ENCODE measurements at places on chromosomes 12 and 14.

DNA sequence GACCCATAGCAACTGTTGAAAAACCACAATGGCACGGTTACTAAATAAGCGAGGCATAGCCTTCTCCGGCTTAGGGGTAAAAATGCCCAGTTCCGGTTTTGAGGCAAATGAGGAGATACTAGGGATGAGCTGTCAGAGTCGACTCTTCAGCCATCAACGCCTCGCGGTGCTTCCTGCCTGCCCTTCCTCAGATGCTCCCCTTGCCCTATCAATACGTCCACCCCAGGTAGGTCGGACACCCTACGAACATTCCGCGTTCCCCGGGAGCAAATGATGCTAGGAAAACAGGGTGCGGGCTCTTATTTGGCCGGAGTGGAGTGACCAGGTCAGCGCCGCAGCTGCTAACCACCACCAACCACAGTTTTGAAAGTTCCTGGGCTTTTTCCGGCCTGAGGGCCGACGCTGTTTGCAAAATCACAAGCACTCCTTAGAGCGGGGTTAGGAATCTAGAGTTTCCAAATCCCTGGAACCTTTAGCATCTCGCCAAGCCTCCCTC is 1.2 kb downstream of the SRSF9 start:
- peak; percentile 7 for DNase-seq

DNA sequence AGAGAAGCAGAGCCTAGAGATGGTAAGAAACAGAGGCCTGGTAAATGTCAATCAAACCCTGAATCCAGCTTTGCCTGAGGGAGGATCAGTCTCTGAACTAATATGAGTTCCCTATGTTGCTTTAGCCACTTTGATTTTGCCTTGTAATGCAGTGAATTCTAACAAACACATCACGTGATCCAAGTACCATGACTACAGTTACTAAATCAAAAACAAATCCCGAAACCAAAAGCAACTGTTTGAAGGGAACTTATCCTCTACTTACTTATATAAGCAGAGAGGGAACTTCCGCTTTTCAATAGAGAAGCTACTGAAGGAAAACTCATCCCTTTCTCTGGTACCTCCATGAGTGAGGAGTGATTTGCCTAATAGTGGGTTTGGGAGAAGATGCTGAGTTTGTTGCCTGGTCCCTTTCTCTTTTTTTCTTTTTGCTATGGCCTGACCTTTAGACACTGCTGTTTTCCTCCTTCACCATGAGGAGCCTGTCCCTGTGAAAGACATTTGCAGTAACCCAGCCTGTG is 7.7 kb upstream of the PPTC7 start:
- no peak for DNase-seq

DNA sequence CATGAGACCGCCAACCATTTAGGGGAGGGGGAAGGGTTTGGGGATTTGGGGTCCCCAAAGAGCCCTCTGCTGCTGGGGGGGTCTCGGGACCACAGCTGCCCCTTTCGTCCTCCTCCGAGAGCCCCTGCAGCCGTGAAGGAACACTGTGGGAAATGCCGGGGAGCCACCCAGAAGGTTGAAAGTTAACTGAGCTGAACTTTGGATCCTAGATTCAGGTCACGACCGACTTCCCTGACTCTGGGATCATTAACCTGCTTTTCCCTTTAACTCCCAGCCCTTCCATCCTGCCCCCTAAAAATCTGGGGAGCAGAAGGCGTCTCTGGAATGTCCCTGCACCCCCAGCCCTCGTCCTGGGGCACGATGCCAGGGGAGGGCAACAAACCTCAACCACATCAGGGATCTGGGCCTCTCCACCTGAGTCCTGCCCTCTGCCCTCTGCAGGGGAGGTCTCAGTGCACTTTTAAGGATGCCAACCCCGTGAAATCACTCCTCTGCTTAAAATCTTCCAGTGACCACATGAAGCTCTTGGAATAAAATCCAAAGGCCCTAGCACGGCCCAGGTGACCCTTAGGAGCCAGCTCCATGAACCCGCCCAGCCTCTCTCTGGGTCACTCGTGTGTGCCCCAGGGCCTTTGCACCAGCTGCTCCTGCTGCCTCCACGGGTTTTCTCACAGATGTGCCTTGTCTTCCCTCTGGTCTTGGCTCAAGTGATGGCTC is 95.0 kb downstream of the RFLNA start:
- DNase-seq = no peak

- DNase-seq = no peak
Measured at GRCh38 chr12:54160769-54161480, 27.9 kb downstream of the SMUG1 start.

GRCh38 chr14:58820032-58820431 is 182.3 kb downstream of the DACT1 start:
- no peak for DNase-seq

DNA sequence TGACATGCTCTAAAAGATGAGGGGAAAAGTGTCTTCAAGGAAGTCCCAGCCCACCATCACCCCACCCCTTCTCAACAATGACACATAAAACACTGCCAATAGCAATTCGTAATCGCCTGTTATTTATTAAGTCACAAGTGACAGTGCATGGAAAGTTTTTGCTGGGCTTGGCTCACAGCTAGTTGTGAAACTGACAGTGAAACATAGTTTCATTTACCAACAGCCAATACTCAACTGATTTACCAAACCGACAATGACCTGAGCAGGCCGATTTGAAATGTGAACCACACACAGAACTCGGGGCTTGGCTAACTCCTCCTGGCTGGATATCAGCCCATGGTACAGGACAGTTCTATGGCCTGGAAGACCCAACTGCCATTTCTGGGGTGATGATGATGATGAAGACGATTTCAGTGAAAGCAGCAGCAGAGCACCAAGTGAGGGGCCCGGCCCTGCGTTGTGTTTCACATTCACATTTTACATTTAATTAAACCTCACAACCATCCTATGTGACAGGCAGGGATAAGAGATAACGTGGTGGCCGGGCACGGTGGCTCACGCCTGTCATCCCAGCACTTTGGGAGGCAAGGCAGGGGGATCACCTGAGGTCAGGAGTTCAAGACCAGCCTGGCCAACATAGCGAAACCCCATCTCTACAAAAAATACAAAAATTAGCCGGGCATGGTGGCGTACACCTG is 42.7 kb downstream of the CAMKK2 start:
- no peak for DNase-seq

- no peak for DNase-seq
Measured at GRCh38 chr12:42586268-42586667, 3.3 kb downstream of the PRICKLE1 start.

DNA sequence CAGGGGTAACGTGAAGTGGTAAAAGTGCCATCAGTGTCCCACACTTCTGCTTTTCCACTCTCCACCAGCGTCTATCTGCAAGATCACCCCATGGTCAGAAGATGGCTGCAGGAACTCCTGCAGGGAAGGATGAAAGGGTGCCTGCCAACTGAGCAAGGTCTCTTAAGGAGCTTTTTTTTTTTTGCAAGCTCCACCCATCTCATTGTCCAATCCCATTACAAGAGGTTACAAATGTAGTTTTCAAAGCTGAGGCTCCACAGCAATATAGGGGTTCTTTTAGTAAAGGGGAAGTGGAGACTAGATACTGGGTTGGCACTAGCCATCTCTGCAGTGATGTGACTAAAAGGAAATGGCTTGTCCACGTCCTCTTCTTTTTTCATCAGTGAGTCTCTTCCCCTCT is 5.9 kb upstream of the BHLHE41 start:
- no peak for DNase-seq

- no peak for DNase-seq
Measured at GRCh38 chr12:1977588-1977987, 26.7 kb downstream of the DCP1B start.

GRCh38 chr12:31317471-31318395 is 8.2 kb downstream of the SINHCAF start:
- no peak for DNase-seq

DNA sequence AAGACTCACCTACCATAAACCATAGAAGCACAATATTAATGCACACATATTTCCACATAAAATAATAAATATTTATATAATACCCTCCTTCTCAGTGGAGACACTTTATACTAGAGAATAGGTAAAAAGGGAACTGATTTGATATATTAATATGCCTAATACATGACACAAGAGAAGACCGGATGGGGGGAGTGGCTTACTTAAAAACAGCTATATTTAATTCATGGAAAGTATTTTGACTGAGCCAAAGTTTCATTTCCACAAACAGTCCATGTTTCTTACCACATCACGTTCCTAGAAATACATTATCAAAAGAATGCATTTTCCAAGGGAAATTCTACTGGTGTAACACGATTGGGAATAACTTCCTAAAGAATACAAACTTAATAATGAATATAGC is 63.4 kb downstream of the ITPR2 start:
- DNase-seq = no peak

DNA sequence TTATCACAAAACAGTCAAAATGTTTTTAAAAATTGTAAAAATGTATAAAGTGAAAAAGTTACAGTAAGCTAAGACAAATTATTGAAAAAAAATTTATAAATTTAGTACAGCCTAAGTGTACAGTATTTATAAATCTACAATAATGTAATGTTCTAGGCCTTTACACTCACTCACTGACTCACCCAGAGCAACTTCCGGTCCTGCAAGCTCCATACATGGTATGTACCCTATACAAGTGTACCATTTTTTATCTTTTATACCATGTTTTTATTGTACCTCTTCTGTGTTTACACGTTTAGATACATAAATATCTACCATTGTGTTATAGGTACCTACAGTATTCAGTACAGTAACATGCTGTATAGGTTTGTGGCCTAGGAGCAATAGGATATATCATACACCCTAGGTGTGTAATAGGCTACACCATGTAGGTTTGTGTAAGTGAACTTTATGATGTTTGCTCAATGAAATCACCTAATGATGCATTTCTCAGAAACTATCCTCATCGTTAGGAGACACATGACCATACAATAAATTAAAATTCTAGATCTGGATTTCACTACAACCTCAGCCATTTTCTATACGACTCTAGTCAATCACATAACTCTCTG is 66.8 kb downstream of the TXNDC16 start:
- no peak for DNase-seq

DNA sequence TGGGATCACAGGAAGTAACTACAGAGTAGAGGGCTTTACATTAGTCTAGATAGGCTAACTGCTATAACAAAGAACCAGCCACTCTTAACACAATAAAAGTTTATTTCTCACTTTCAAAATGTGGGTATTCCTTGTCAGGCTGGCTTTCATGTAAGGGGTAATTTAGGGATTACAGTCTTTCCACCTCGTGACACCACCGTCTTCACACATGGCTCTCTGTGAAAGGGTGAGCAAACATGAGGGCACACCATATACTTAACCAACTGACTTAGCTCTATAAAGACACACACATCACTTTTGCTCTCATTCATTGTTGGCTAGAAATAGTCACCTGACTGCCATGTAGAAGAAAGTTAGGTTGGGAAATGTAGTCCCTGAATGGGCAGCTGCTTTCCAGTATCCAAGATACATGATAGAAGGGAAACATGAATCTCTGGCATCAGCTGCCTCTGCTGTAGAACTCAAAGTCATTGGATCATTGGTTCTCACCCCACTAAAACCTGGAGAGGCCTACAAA is 66.1 kb upstream of the CRY1 start:
- no peak for DNase-seq

- DNase-seq = no peak
Measured at GRCh38 chr12:21483531-21483930, 17.9 kb downstream of the RECQL start.

All from stimulated activated CD4-positive, alpha-beta T cell treated with anti-CD3 and anti-CD28 coated beads, Interleukin-15, amount 100 ng/mL, for 1 hour (primary cell).